CD4-positive, alpha-beta T cell treated with Interleukin-10 for 1 hour (primary cell): ENCODE measurements at places on chromosomes 7 and 10.

GRCh38 chr7:2478800-2479199, 2.6 kb upstream of the GRIFIN start:
- no peak for DNase-seq

- no peak for DNase-seq
Measured at GRCh38 chr7:143419880-143420279, 11.2 kb upstream of the EPHA1 start.

- DNase-seq = no peak
Measured at GRCh38 chr7:3332308-3332707, 31.3 kb downstream of the SDK1 start.

DNA sequence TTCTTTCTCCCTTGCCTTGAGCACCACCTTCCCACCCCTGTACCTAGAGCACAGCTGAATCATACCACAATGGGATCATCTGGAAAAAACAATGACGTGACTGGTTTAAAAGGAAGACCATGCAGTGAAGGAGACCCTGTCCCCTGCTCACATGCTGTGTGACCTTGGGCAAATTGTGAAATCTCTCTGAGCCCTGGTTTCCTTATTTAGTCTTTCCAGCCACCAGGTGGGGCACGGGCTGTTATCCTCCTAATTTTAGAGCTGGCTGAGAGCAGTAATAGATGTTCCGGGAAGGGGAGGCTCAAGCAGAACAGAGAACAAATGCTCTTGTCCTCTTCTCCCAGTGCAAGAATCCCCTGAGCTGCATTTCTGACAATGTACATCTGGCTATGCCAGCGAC, 198.3 kb downstream of the RPS24 start:
- no peak for DNase-seq

GRCh38 chr7:116211006-116211912, 920 bp downstream of the TES start:
- peak; percentile 86 for DNase-seq

DNA sequence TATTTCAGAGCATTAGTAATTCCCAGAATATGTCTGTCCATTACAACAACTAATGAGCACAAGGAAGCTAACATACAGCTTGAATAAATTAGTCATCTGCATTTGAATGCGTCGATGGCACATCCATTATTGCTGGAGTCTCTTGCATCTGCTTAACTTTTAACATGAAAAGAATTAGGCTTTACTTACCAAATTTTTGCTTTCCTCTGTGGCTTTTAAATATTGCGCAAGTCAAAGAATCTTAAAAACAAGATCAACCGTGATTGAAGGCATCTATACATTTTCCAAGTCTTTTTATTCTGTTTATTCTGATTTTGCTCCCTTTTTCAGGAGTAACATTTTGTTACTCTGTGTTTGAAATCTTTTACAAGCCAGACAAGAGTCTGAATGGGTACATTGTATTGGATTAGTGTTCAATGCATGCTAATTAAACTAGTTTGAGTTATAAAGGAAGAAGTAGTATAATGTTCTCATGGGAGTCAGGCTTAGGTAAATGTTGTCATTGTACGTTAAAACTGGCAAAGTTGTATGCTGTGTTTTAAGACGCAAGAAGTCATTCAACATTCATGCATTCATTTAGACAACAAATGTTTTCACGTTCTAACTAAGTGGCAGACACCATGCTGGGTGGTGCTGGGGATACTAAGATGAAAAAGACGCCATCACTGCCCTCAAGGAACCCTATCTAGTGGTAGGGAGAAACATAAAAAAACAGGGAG, 4.0 kb upstream of the CACNB2 start:
- no peak for DNase-seq

GRCh38 chr7:118129041-118129795, 54.7 kb upstream of the LSM8 start:
- no peak for DNase-seq

GRCh38 chr7:767941-768731, 41.1 kb upstream of the PRKAR1B start:
- no peak for DNase-seq

- no peak for DNase-seq
Measured at GRCh38 chr10:49231086-49231820, 43.1 kb upstream of the TMEM273 start.

- DNase-seq = no peak
Measured at GRCh38 chr10:76301211-76301610, 869.8 kb downstream of the LRMDA start.

- no peak for DNase-seq
Measured at GRCh38 chr7:28708033-28708951, 249.8 kb downstream of the TRIL start.

GRCh38 chr7:90455163-90456030, 14.0 kb upstream of the PTTG1IP2 start:
- peak; percentile 46 for DNase-seq

DNA sequence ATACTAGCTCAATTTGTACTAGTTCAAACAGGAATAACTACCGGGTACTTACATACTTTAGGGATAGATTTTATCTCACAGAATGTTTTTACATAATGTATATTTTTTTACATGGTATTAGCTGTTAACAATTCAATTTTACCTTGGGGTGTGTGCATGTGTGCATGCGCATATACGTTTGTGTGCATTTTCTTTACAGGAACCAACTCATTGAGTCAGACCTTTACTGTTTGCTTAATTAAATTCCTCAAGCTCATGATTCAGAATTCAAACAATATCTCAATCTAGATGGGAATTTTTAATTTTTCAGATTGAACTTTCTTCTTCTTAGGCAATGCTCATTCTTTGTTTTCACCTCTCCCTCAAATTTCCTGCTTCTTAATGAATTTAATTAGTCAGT, 24.7 kb upstream of the WASL start:
- no peak for DNase-seq

DNA sequence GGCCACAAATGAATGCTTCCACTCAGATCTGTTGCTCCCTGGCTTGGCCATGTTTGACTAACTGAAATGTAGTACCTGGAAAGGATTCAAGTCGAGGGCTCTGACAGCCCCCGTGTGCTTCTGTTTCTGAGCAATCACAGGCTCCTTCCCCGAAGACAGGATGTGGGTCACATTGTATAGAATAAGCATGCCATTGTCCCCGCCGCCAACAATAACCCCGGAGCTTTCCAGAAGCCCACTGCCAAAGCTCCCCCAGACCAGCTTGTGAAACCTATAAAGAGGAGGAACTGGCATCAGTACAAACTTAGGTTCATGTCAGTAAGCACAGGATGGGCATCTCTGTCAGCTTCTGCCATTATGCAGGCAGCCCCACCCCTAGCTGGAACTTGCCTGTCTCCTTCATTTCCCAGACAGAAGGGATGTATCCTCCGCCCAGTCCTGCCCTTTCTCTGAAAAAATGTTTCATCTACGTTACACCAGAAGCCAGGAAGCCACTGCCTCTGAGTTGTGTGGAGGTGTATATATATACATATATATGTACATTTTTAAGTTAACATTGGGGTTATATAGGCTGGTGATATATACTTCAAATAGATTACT, 10.3 kb downstream of the SEC31B start:
- peak; percentile 55 for DNase-seq

- DNase-seq = no peak
Measured at GRCh38 chr7:24026351-24026750, 257.6 kb upstream of the NPY start.

DNA sequence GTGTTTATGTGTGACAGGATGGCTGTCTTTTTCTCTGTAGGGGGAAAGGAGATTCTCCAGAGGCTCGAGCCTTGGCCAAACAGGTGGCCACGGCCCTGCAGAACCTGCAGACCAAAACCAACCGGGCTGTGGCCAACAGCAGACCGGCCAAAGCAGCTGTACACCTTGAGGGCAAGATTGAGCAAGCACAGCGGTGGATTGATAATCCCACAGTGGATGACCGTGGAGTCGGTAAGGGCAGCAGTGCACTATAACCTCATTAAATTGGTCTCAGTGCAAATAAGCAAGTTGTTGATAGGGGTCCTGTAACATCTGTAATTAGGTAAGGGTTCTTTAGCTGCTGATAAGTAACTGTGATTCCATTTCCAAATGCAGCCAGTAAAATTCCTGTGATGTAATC, 56.4 kb downstream of the AP3M1 start:
- DNase-seq = no peak

GRCh38 chr10:28305553-28305952, 2.7 kb upstream of the MPP7 start:
- DNase-seq = no peak

- DNase-seq = peak; percentile 72
Measured at GRCh38 chr10:8060010-8060703, 5.7 kb downstream of the GATA3 start.

DNA sequence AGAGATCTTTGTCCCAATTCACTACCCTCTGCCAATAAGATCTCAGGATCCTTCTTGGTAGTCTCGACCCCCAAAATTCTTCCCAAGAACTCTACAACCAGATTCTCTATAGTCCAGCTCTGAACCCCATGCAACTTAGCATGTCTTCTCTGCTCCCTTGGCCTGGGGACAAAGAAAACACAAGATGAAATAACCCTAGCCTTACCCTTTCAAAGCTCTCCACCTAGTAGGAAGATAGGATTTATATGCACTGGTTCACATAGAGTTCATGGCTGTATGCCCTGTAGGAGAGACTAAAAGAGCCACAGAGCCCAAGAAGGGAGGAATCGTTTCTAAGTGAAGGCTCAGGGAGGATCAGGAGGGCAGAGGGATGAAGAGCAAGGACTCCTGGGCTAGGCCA, 96.1 kb downstream of the PPP1R3C start:
- DNase-seq = no peak

GRCh38 chr7:101684983-101685330, 55.9 kb upstream of the MYL10 start:
- DNase-seq = no peak

DNA sequence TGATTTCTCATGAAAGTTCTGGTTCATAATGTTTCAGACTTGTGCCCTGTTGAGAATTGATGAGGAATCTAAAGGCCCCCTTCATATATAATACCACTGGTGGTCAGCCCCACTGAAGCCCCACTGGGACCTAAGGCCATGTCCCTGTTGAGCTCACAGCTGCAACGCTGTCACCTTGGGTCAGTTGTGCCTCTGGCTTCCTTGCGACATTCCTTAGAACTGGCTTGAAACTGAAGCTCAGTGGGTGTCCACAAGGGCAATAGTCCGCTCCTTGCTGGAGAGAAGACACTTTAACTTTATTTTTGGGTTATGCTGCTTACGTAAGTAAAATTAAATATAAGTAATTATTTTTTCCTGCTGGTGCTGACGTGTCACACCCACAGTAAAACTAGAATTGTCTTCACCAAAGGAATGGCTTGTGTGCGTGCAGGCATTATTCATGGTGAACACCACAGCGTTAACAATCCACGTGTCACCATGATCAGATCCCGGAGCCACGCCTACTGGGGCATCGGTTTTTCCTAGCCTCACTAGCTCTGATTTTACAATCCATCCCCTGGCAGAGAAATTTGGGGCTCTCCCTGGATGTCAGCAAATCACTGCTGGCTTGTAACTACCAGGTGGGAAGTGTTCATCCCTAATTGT, 66.5 kb downstream of the BICC1 start:
- DNase-seq = no peak

- no peak for DNase-seq
Measured at GRCh38 chr10:130721971-130722370, 585.8 kb downstream of the GLRX3 start.

DNA sequence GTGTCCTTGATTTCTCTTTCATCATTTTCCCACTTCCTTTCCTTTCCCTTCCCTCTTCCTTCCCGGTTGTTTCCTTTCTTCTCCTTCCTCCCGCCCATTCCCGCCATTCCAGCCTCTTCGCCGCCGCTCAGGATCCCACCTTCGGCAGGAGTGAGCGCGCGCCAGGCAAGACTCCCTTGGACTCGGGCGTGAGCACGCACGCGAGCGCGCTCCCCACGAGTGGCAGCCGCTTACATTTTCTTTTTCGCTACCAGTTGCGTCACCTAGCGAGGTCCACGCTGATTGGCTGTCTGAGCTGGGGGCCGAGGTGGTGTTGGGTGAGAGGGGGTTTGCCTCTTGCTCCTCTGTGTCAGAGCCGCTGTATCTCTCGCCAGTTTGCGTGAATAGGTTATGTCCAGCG, 11.8 kb downstream of the ZAN start:
- DNase-seq = peak; percentile 55

DNA sequence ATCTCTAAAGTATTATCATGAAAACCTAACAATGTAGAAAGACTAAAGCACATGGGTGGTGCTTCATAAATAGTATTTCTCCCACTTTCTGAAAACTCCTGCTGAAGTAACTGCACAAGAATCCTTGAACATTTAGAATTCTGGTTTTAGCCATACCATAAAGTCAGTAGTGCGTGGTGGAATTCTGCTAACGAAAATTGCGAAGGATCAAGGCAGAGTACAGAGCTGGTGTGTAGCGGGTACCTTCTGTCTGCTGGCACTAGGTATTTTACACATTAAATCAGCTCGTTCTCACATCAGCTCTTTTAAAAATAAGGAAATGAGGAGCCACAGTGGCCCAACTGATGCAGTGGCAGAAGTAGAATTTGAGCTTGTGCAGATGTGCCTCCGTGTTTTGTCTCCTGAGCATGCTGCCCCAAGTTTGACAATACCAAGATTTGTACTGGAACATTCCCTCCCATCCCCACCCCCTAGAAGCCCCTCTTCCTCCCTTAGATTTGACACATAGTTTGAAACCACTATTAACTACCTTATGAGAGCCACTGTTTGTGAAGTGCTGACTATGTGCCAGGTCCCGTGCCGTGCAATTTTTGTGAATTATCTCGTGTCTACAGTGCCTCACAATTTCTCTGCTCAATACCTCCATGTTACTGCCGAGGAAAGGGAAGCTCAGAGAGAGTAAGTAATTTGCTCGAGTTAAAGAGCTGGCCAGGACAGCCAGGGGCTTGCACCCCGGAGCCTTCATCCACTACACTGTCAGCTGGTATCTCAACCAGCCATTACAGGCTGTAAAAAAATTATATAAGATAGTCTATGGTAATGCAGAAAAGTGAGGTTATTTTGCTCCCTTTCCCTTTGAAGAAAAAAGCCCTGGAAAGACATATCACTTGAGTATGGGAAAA, 66.9 kb downstream of the EGFR start:
- DNase-seq = no peak

- DNase-seq = no peak
Measured at GRCh38 chr7:149884541-149884940, 10.8 kb downstream of the ATP6V0E2 start.

DNA sequence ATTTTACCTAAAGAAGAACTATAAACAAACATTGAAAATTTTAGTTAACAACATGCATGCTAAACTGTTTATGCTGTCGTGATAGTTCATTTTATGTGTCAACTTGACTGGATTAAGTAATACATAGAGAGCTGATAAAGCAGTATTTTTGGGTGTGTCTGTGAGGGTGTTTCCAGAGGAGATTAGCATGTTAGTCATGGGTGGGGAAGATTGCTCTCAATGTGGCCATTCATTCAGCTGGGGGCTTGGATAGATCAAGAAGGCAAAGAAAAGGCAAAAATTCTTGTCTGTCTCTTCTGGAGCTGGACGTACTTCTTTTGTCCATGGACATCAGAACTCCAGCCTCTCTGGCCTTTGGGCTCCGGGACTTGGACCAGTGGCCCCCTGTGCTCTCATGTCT, 172.9 kb upstream of the SEMA3E start:
- no peak for DNase-seq
